ENCODE measurements at places on chromosomes 4 and X.

DNA sequence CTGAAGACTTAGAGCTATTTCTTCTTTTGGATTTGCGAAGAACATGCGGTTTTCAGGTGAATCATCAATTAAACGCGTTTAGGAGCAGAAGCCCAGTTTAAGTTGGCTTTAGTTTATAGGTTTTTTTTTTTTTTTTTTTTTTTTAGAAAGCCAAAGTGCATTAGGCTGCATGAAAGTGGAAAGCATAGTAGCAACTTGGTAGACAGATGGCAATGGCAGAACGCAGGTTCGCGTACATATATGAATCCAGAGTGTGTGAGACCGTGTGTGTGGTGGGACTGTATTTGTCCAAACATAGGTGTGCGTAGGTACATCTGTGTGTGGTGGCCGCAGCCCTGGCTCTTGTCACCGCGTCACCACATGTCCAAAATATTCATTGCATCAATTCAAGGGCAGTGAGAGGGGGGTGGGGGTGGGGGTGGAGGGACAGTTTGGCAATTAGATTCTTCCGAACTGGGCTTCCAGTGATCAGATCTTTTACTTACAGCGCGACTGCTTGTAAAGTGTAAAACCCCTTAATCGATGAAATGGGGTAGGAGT lies 901 bp downstream of the JADE1 start:
- DNase-seq: peak; percentile 9

GRCh38 chr4:151866592-151866918 lies 105.7 kb upstream of the GATB start:
- DNase-seq: no peak

GRCh38 chr4:163697121-163697520 lies 202.6 kb downstream of the TMA16 start:
- no peak for DNase-seq

DNA sequence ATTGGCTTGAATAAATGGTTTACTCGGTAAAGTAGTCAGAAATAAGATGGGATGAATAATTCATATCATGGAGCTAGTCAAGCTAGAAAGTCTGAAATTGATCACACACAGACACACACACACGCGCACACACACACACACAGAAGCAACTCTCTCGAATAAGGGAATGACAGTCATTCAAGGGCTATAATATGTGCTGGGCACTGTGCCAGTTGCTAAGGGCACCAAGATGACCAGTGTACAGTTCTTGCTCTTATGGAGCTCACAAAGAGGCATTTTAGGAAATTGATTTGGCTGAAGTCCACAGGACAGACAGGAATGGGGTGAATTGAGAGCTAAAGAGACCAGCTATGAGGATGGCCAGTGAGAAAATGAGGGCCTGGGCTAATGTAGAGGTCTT lies 34.2 kb upstream of the SH3D19 start:
- DNase-seq: no peak

- no peak for DNase-seq
These were observed 172.2 kb downstream of the HHIP start for GRCh38 chr4:144818136-144818535.

DNA sequence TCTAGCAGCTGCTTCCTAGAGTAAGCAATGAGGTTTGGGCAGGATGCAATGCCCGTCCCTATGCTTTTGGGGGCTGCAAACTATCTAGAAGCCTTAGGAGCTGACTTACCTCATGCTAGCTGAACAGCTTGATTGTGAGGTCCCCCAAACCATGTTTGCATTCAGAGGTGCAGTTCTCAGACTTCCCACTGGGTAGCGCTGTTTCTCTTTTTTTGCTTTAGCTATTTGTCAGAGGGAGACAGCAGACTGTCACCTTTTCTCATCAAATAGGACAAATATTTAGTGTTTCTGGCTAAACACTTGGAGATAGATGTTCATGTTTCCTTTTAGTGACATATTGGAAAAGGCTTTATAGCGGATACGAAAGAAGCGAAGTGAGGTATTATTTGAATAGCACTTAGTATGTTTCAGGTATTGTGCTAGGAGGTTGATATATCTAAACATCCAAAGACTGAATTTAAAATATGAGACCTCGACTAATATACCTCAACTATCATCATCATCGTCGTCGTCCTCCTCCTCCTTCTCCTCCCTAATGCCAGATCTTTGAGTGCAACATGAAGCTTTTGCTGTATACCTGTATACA lies 18.7 kb upstream of the TMEM192 start:
- peak; percentile 75 for DNase-seq

Data from CD4-positive, alpha-beta T cell (primary cell).